ENCODE measurements at places on chromosomes 5 and 9. TPM values are rescaled to one million over a fixed set of nuclear protein-coding genes. Genes with fewer than 3 reads are reported as not detected.

DNA sequence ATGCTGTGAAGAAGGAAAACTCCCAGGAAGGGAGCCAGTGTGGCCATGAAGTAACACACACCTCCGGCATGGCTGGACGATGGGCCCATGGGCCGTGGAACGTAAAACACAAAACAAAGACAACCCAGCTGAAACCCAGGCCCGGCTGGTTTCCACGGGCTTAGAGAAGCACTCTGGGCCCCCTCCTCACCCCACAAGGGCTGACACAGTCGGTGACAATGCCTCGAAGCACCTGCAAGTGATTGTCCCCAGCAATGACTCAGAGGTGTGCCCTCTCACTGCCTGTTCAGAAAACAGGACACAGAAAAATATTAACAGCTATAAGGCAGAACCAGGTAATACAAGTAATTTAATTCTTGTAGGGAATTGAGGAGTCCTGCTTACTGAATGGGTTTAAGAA, 135.3 kb downstream of the ROR2 start:
- no peak for DNase-seq

The S1PR3 gene
- total RNA-seq, result 0.58 TPM

GRCh38 chr9:114626415-114627020, 15.4 kb downstream of the TMEM268 start:
- no peak for DNase-seq

DNA sequence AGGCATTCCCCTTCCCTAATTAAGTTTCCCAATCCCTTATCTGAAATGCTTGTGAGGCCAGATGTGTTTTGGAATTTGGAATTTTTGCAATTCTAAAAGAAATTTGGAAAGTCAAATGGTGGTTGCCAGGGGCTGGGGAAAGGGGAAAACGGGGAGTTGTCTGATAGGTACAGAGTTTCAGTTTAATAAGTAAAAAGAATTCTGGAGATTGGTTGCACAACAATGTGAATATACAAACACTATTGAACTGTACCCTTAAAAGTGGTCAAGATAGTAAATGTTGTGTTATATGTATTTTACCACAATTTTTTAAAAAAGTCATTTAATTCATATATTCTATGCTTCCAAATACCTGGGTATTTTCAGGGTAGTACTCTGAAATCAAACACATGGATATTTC, 154.5 kb downstream of the ADAMTS12 start:
- DNase-seq, result no peak

- no peak for DNase-seq
Observed at GRCh38 chr5:42991404-42992087, 48.6 kb downstream of the ANXA2R start.

The IGFBPL1 gene
- not detected for total RNA-seq

DNA sequence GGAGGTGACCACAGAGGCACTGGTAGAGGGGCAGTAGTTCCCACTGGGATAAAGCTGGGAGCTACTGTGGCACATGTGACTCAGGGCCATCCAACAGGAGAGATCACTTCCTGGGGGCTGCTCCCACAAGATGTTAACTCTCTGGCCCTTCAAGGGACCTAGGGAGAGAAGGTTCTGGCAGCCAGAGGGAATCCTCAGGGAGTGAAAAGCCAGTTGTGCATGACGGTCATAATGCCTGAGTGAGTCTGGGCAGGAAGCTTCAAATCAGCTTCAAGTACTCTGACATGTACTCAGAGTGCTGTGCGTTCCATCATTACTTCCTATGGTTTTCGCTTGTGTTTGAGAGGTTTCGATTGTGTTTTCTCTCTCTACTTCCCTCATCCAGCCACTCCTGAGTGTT, 388.5 kb downstream of the GABRG2 start:
- no peak for DNase-seq

DNA sequence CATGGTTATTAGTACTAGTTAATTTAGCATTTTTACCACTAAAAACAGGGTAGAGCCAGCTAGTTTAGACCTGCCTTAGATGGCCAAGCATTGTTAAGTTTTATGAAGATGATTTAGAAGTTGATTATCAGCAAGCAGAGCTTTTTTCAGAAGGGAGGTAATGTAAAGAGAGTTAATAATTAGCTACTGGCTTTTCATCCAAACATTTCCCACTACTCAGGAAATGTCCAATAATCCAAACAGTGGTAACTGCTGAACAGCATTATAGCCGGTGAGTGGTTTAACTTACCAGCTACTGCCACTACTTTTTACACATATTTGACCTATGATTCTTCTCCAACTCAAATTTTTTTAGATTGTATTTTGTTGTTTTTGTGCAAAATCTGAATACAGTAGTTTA, 1.7 kb downstream of the ITGA1 start:
- DNase-seq, result no peak

GRCh38 chr5:172715421-172715780, 55.6 kb downstream of the DUSP1 start:
- DNase-seq, result no peak

- DNase-seq, result no peak
Observed at GRCh38 chr9:3049636-3050035, 205.7 kb upstream of the PUM3 start.

The PCDHB5 gene
- total RNA-seq, result 0.13 TPM

GRCh38 chr5:112923148-112923917, 1.3 kb upstream of the REEP5 start:
- DNase-seq, result no peak

The CTSV gene
- 0.34 TPM for total RNA-seq

The TAS2R1 gene
- total RNA-seq, result not detected

- no peak for DNase-seq
Observed at GRCh38 chr9:3006851-3007250, 163.0 kb upstream of the PUM3 start.
